Activated naive CD4-positive, alpha-beta T cell treated with anti-CD3 and anti-CD28 coated beads, Interleukin-2, amount 50 U/mL, for 72 hours (primary cell): ENCODE measurements at places on chromosomes 4 and X.

DNA sequence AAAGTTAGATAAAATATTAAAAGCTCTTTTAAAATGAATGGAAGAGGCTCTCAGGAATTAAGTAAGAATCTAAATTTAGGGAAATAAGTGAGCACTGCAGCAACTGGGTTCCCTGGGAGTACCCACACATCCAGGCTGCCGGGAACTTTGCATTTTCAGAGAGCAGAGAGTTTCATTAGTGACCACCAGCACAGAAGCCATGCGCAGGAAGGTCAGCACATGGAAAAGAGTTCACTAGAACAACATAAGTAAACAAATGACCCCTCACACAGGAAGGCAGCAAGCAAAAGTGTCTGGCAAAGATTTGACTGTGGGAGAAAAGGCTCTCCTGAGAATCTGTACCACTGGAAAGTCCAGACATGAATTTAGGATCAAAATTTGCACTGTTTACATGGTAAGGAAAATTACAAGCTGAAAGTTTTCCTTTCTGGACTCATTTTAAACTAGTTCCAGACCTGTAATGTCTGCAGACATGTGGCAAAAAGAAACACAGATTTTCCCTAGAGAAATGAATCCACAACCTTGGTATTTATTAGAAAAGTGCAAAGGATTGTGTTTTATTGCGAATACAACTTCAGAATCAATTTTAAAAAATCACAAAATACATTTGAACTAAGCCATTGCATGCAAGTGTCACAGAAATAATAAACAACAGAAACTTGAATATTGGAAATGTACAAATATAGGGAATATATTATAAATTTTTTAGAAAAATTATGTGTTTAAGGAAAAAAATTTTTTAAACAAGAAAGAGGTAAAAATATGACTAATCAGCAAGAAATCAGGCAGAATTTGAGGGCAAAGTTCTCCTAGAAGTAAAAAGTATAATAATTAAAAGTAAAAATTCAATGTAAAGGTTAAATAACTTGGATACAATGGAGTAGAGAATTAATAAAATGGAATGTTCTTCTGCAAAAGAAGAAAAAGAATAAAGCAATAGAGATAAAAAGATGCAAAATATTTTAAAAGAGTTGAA is 18.4 kb upstream of the MYOZ2 start:
- no peak for DNase-seq

GRCh38 chr4:182971702-182972101 is 54.5 kb upstream of the DCTD start:
- DNase-seq = no peak

GRCh38 chr4:19936476-19936875 is 315.2 kb upstream of the SLIT2 start:
- no peak for DNase-seq

DNA sequence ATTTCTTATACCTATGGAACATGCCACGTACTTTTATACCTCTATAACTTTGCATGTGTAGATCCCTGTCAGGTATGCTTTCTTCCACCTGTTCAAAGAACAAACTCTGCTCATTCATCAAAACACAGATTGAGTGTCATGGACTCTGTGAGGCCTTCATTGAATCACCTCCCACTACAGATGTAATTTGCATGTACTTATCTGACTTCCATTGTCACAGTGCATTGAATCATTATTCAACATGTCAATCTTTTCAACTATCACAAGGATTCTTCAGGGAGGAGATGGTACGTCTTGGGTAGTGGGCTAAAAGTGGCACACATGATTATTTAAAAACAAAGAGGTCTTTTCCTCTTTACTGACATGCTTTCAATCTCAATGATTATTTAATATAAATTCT is 24.1 kb downstream of the SPOCK3 start:
- DNase-seq = no peak

- DNase-seq = no peak
Measured at GRCh38 chrX:148785256-148785655, 284.8 kb downstream of the AFF2 start.

- no peak for DNase-seq
Measured at GRCh38 chrX:103002576-103002975, 61.4 kb downstream of the BEX1 start.

GRCh38 chr4:25879587-25879986 is 16.8 kb upstream of the SEL1L3 start:
- no peak for DNase-seq
